ENCODE measurements at places on chromosomes 5 and 9. TPM values are rescaled to one million over a fixed set of nuclear protein-coding genes. Genes with fewer than 3 reads are reported as not detected.

The SERINC5 gene
- 87.2 TPM for total RNA-seq

The PTGES gene
- total RNA-seq = 5.0 TPM

The KIAA0825 gene
- total RNA-seq = 3.3 TPM

GRCh38 chr5:38782180-38782835, 63.5 kb upstream of the OSMR start:
- no peak for DNase-seq

DNA sequence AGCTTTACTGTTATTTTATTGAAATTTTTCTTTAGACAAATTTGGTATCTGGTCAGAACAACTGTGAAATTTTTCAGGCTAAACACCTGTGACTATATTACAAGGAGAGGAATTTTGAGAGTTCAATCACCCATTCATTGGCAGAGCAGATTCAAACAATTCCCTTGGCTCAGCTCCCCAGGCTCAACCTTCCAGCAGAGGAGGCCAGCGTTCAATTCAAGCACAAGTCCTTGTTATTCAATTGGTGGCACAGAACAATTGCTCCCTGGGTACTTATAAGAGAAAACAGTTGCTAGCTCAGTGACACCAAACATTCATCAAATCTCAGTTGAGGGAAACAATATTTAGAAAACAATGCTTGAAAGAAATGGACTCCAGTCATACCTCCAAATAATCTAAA, 83.3 kb downstream of the SUSD1 start:
- DNase-seq = no peak

DNA sequence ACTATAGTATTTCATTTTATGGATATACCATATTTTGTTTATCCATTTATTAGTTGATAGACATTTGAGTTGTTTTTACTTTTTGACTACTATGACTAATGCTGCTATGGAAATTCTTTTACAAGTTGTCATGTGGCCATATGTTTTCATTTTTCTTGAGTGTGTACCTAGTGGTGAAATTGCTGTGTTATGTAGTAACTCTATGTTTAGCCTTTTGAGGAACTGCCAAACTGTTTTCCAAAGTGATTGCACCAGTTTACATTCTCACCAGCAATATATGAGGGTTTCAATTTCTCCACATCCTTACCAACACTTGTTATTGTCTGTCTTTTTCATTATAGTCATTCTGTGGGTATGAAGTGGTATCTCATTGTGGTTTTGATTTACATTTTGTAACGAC, 75.4 kb downstream of the GRIA1 start:
- DNase-seq = no peak

Measured in mucosa of gallbladder (tissue), 1 donor.